HS-5 (cell line): ENCODE measurements at places on chromosomes 6 and 20.

- DNase-seq: no peak
Measured at GRCh38 chr6:157611406-157611805, 211.6 kb upstream of the SNX9 start.

GRCh38 chr20:58900397-58900796 lies 47.9 kb downstream of the GNAS start:
- DNase-seq: no peak

DNA sequence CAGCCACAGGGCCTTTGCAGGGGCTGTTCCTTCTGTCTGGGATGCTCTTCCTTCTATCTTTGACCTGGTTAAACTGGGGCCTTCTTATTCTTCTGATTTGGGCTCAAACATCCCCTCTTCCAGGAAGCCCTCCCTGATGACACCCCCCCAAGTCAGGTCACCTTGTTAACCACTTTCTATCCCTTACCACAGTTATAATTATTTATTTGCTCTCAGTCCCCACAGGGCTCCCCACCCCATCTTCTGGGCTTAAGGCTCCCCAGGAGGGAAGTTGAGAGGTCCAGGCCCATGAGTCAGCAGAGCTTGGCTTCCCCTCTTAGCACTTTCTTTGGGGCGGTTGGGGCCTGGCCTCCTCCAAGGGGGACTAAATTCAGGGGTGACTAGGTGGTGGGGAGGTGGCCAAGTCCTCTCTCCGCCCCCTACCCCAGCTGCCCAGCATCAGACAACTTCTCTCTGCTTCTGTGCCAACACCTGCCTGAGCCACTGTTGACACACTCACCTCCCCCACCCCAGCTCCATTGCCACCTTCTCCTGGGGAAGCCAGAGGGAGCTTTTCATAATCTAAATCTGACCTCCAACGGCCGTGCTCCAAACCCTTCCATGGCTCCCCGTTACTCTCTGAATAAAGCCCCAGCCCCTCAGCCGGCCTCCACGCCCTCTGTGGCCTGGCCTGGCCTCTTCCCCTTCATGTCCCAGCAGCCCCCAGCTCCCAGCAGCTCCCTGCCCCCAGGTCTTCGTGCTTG lies 70.0 kb downstream of the CEBPB start:
- no peak for DNase-seq

GRCh38 chr6:72619883-72620696 lies 1.8 kb upstream of the KCNQ5 start:
- DNase-seq: no peak

DNA sequence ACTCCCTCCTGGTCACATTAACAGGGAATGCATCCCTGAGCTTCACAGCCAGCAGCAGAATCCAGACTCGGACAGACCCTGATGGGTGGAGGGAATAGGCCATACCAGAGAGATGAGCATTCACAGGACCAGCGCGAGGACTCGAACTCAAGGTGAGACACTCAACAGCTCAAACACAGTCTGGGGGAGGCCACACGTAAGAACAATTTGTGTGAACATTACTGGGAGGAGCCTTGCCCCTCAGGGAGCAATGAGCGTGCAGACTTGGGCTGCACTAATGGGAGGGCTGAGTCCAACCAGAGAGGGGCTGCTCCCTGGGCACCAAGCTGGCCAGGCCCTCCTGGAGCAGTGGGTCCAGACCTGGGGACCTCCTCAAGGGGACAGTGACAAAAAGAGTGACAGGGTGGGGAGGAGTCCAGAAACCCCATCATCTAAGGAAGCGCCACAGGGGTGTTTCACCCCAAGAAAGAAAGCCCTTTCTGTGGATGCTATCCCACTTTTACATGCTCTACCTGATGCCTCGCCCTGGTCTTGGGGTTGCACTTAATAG lies 118.4 kb downstream of the MRPL14 start:
- DNase-seq: no peak

GRCh38 chr20:4153251-4153650 lies 137.9 kb upstream of the RNF24 start:
- DNase-seq: no peak

- peak; percentile 96 for DNase-seq
Measured at GRCh38 chr6:26532699-26533531, 5.3 kb upstream of the HMGN4 start.

GRCh38 chr20:59623133-59623532 lies 18.8 kb downstream of the PHACTR3 start:
- no peak for DNase-seq

DNA sequence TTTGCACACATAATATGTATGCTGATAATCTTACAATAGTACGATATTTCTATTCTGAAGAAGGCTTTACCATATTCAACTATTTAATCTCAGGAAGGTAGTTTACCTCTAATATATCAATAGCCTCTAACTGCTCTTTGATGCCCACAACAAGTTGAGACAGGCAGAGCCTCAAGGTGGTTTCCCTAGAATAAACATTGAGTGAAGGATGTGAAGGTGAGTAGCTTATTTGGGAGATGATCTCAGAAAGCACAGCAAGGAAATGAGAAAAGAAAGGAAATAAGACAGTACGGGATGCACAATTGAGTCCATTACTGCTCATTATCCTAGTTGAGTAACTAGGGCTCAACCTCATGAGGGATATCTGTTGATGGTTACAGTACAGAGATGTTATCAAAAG lies 638.4 kb downstream of the MAFB start:
- DNase-seq: no peak

- no peak for DNase-seq
Measured at GRCh38 chr6:108576709-108577108, 16.0 kb downstream of the FOXO3 start.

GRCh38 chr20:640674-641515 lies 12.1 kb downstream of the SRXN1 start:
- DNase-seq: no peak

DNA sequence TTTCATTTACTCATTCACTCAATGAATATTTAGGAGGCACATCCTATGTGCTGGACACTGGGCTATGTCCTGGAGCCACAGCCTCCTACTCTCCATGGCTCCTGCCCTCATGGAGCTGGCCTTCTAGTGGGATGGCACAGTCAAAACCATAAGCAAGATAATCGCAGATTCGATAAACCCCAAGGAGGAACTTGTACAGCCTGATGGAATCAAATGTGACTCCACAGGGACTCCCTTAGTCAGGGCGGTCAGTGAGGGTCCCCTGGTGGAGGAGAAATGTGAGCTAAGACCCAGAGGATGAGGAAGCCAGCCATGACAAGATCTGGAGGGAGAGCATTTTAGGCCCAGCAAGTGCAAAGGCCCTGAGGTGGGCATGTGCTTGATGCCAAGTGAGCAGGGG lies 211.9 kb downstream of the PREX1 start:
- no peak for DNase-seq

DNA sequence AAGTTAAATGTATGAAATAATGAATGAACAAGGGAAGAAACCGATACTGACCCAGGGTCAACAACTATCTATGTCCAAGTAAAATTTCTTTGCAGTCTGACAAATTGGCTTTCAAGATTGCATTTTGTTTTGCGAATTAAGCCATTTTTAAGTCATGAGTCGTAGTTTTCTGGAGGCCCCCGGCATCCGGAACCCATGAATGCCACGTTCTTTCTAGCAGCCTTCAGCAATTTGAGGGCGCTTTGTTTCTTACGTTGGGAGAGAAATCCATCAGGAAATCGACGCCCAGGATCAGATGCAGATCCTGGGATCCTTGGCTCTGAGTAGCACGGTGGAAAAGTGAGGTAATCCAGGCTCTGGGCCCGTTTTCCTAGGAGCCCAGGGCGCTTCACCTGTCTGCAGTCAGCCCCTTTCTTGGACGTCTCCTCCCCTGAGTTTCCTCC lies 309 bp upstream of the ABRACL start:
- no peak for DNase-seq

GRCh38 chr6:169592558-169592957 lies 109.3 kb downstream of the WDR27 start:
- DNase-seq: no peak

GRCh38 chr20:3080939-3081388 lies 3.6 kb downstream of the AVP start:
- DNase-seq: peak; percentile 22

GRCh38 chr6:158826819-158827501 lies 7.8 kb upstream of the EZR start:
- DNase-seq: no peak

DNA sequence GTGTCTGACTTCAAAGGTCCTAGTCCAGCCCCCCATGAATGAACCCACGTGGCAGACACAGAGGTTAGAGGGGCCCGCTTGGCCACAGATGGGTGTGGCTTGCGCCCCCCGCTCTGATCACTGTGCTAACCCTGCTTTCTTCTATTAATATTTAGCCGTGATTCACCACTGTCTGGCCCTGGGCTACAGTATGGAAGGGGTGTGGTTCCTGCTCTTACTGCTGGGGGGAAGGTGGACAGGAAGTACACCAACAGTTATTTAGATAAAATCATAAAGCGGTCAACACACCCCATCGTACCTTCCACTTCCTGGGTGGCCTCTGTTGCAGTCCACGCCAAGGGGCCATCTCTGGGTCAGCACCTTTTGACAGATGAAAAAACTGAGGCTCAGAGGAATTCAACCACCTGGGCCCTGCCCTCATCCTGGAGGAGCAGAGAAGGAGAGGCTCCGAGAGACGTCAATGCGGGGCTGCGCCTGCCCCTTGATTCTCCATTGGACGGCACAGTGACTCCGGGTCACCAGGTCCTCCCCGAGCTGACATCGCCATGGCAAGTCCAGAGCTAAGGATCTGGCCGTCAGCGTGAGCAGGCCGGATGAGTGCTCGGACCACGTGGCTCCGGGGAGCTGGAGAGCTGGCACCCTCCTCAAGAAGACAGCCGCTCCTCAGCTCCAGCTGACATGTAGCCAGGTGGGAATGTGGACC lies 206.3 kb downstream of the PREX1 start:
- DNase-seq: peak; percentile 55

DNA sequence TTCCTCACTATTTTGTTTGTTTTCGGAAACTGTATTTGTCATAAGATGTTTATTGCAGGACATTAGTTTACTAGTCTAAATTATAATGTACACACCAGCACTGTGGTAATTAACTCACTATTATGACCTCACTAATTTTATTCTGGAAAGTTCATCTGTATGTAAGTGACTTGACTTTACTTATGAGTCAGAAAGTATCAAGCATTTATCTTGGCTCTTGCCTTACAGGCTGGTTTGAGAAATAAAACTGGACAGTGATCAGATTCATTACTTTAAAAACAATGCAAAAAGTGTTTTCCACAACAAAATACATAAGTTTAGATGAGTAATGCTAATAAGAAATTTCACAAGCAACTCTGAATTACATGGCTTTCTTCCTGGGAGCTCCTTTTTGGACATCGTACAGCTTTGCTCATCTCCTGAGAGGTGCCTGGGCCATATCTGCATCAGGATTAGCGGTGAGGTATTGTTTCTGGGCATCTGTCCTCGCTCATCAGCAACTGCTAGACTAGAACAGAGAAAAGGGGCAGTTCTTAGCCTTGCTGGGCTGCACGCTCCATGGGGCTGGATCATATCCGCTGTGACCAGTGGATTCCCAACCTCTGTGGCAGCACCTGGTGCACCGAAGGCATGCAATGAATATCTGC lies 179.8 kb downstream of the SOD2 start:
- DNase-seq: no peak

- DNase-seq: no peak
Measured at GRCh38 chr20:56447227-56447626, 21.2 kb upstream of the RTF2 start.

DNA sequence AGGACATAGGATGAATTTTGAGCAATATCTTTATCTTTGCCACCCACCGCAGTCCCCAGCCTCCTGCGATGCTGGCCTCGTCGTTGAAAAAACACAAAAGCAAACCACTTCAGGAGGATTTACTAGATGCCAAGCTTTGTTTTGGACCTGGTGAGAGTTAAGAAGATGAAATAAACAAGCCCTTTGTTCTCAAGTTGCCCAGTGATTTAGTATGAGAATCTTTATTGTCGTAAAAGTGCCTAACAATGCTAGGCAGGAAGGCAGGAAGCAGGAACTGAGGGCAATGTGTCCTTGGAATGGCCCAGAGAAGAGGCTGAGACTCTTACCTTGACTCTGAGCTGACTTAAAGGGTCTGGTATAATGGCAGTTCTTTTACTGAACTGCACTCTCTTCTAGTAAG lies 116.0 kb downstream of the TRMT11 start:
- no peak for DNase-seq

DNA sequence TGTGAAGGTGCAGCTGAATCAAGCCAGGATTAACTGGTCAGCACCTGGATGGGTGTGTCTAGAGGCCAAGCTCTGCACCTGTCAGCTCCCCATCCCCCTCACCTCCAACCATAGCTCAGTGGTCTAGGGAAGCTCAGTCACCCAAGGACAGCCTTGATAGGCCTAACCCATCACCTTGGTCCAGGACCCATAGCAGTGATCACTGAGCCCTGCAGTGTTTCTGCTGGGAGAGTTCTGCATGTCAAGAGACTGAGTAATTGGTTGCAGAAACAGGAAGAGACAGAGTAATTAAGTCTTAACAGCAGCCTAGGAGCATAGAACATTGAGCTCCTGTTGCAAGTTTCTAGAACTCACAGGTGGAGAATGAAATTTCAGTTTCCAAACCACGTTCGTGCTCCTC lies 18.7 kb upstream of the RALGAPB start:
- no peak for DNase-seq

GRCh38 chr20:45946149-45946970 lies 11.9 kb downstream of the PCIF1 start:
- DNase-seq: no peak

- DNase-seq: no peak
Measured at GRCh38 chr6:42140756-42141602, 1.4 kb downstream of the C6orf132 start.

GRCh38 chr6:33607126-33607783 lies 13.9 kb upstream of the ITPR3 start:
- DNase-seq: no peak

DNA sequence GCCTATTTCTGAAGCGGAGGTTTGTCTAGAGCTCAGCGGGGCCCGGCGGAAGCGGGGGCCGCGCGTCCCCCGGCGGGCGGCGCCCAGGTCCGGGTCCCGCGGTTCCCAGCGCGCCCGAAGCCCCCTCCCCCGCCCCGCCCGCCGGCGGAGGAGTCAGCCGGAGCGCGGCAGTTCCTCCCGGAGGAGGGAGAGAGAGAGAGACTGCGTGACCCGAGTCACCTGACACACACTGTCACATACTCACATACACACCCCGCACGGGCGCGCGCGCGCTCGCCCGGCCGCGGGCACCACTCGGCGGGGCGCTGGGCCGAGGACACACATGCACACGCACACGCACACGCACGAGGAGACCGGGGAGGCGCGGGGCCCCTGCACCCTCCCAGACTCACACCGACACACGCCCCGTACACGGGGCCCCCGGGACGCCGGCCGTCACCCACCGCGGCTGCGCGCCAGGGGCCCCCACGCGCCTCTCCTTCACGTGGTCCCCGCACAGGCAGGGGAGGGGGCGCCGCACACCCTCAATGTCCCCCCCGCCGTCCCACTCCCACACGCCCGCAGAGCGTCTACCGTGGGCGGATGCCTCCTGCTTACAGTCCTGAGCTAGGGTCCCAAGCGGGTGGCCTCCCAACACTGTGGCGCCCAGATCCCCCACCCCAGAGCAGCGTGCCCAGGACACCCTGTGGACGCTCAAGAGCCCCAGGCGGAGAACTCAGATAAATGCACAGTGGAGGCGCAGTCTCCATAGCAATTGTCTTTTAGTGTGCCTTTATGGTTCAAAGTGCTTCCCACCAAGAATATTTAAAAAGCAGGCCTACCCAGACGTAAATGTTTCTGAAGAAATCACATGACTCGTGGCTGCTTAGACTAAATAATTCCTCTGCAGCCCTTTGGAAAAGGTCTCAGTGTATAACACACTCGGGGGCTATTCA lies at the start of gene RRAGD:
RRAGD (minus strand) TSS at position 203 of the 935 bp plus-strand sequence. CDS start 280 bp downstream, outside the sequence.
- DNase-seq: no peak
